ENCODE measurements at places on chromosomes 16 and 17.

GRCh38 chr16:28863929-28864793, 518 bp downstream of the SH2B1 start:
- peak overlapping the region; percentile 91 for H3K27ac ChIP-seq
- no peak for DNase-seq
- peaks cover 9% of the 10 kb centered on the region for H3K36me3 ChIP-seq
- H3K4me3 ChIP-seq, result peak overlapping the region; percentile 91
- no peaks in the 10 kb centered on the region for H3K27me3 ChIP-seq

DNA sequence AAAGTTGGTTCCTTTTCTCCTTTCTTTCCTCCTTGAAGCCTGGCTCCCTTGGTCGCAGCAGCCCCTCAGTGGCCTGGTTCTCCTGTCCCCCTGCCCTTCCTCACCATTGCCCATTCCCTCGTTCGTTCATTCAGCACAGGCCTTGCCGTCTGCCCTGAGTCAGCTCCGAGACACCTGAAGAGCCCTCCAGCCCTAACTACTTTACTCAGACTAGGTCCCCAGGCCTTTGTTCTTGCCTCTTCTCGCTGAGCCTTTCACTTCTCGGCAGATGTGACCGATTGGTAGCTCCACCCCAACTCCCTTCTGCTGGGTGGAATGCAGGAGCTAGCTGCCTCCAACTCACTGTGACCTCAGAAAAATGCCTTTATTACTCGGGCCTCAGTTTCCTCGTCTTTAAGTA, 7.0 kb upstream of the ADAM11 start:
- H3K27ac ChIP-seq, result no peak overlapping the region
- peaks cover 17% of the 10 kb centered on the region for H3K36me3 ChIP-seq
- peaks cover 2% of the 10 kb centered on the region for H3K27me3 ChIP-seq
- no peak for DNase-seq
- no peaks in the 10 kb centered on the region for H3K4me1 ChIP-seq

DNA sequence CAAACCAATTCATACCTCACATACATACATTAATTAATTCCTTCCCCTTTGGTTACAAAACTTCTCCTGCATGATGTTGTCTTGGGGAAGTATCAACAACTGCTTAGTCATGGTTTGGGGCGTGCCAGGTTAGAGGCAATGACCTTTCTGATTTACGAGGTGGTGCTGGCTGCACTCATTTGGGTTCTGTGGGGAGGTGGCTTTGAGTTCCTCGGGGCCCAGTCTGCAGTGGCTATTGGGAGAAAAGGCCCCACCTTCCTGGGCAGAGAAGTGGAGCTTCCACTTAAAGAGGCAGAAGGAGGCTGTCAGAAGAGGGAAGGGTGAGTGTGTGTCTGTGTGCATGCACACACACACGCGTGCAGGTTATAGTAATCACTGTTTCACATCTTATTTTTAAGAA, 10.2 kb upstream of the ETV4 start:
- H3K4me1 ChIP-seq, result peaks cover 5% of the 10 kb centered on the region
- H3K36me3 ChIP-seq, result peaks cover 1% of the 10 kb centered on the region
- H3K4me3 ChIP-seq, result no peak overlapping the region
- DNase-seq, result no peak
- H3K27me3 ChIP-seq, result peaks cover 16% of the 10 kb centered on the region

DNA sequence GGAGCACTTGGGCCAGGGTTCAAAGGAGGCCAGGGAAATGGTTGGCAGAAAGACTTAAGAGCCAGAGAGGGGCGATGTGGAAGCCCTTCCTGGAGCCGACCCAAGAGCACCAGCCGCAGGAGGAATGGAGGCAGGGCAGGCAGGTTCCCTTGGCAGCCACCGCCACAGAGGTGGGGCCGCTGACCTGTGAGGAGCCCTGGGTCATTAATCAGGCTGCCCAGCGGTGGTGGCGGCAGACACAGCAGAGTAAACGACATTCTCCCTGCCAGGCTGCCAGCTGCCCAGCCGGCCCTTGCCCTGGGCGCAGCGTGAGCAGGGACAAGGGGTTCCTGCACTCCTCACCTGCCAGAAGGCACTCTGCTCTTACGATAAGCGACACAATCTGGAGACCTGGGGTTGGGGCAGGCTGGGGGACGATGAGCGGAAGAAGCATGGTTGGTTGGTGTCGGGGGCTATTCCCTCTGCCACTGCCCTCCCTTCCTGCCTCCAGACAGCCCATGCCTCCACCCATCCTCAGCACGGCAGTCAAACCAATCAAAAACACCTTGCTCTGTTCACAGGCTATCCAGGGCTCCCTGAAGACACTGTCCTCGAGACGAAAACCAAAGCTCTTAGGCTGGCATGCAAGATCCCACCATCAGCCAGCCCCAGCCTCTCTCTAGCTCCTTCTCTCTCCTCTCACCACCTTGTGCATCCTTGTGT, 40.9 kb downstream of the PLXDC1 start:
- no peaks in the 10 kb centered on the region for H3K4me1 ChIP-seq
- no peak overlapping the region for H3K4me3 ChIP-seq
- no peak overlapping the region for H3K27ac ChIP-seq
- H3K27me3 ChIP-seq, result peaks cover 8% of the 10 kb centered on the region

DNA sequence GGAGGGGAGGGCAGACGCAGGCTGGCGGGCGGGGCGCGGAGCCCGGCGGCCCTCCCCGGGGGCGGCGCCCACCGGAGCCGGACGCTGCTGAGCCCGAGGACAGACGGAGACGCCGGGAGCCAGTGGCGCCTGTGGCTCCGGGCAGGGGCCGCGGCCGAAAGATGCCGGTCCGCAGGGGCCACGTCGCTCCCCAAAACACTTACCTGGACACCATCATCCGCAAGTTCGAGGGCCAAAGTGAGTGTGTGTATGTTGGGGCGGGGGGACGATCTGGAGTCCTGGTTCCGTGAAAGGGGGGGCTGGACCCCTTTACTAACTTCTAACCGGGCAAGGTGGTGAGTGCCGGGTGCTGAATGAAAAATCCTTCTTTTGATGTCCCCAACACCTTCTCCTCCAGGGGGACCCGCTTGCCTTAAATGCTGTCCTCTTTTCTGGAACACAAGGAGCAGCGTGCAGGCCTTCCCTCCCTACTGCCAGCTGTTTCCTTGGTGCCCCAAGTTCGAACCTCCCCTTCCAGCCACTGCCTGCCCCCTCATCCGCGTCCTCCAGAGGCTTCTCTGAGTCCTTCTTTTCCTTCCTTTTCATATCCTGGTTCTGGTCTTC, at the start of gene KCNH6:
KCNH6 (plus strand) TSS at position 106 of the 603 bp plus-strand sequence; CDS start at position 162, 56 bp downstream.
- H3K4me3 ChIP-seq, result peak within 1 kb of the TSS; percentile 40
- no peaks in the 10 kb centered on the region for H3K36me3 ChIP-seq
- H3K27ac ChIP-seq, result no peak within 1 kb of the TSS
- peaks cover 5% of the 10 kb centered on the region for H3K4me1 ChIP-seq

DNA sequence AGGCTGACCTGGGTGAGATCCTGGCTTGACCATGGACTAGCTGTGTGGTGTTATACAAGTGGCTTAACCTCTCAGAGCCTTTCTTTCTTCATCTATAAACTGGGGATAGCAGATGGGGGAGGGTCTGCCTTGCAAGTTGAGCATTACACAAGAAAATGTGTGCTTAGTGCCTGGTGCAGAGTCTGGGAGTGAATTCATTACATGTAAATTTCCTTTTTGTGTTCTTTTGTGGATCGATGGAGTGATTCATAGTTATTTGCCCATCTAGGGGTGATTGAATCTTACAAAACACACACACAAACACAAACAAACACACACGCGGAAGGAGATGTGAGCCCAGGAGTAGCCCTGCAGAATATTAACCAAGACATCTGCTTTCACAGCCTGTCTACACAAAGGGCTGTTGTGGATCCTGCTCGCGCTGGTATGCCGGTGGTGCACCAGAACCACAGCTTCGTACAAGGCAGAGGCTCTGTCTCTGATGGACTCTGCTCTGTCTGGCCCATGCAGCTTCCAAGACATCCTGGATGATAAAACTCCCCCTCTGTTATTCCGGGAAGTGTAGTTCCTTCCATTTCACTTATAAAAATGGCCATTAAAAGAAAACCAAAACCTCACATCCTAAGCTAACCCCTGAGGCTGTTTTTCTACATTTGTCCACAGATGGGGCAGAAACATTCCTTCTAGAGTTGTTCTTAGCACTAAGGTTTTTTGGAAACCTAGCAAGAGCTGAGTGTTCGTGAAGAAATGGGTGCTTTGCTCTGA, 86.1 kb downstream of the UTP18 start:
- no peaks in the 10 kb centered on the region for H3K36me3 ChIP-seq
- H3K4me3 ChIP-seq, result no peak overlapping the region
- DNase-seq, result no peak

DNA sequence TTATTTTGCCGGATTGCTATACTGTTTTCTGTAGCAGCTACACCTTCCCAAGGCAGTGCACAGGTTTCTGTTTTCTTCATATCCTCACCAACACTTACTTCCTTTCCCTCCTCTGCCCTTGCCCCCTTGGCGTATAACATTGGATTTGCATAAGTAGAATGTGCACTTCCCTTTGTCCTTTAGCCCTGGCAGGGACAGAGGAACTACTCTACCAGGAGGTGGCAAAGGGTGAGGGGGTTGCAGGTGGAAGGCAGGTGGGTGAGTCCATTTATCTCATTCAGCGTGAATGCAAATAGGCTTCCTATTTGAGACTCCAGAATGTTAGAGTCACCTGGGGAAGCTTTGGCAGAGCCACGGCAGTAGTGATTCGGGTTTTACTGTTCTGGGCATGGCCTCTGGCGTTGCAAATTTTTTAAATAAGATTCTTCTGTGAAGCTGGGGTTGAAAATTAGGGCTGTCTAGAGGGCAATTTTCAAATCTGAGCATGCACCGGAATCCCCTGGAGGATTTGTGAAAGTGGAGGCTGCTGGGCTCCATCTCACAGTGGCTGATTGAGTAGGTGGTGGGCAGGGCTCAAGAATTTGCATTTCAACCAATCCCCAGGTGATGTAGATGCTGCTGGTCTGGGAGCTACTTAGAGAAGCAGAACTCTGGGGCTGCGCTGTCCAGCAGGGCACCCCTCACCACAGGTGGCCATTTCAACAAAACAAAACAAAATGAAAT, 84.7 kb downstream of the PLCG2 start:
- H3K4me3 ChIP-seq, result peak overlapping the region; percentile 62
- DNase-seq, result peak; percentile 53
- H3K4me1 ChIP-seq, result peaks cover 56% of the 10 kb centered on the region
- H3K27me3 ChIP-seq, result no peaks in the 10 kb centered on the region

DNA sequence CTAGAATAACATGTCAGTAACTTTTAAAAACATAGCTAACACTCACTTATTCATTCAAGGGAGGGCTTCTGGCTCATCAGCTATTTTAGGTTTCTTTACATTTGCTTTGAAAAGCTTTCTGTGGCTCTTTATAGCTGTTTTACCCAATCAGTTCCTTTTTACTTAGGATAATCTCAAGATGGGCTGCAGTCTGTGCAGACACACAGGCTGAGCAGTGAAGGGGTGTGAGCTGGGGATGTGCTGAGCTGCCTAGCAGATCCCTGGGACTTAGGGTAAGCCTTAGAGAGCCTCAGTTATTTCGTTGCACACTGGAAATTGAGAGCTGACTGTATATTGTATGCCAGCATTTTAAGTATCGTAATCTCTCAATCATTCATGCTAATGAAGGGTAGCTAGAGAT, 30.2 kb upstream of the NOL11 start:
- no peaks in the 10 kb centered on the region for H3K27me3 ChIP-seq
- H3K4me1 ChIP-seq, result no peaks in the 10 kb centered on the region
- DNase-seq, result no peak
- H3K36me3 ChIP-seq, result no peaks in the 10 kb centered on the region
- no peak overlapping the region for H3K4me3 ChIP-seq

DNA sequence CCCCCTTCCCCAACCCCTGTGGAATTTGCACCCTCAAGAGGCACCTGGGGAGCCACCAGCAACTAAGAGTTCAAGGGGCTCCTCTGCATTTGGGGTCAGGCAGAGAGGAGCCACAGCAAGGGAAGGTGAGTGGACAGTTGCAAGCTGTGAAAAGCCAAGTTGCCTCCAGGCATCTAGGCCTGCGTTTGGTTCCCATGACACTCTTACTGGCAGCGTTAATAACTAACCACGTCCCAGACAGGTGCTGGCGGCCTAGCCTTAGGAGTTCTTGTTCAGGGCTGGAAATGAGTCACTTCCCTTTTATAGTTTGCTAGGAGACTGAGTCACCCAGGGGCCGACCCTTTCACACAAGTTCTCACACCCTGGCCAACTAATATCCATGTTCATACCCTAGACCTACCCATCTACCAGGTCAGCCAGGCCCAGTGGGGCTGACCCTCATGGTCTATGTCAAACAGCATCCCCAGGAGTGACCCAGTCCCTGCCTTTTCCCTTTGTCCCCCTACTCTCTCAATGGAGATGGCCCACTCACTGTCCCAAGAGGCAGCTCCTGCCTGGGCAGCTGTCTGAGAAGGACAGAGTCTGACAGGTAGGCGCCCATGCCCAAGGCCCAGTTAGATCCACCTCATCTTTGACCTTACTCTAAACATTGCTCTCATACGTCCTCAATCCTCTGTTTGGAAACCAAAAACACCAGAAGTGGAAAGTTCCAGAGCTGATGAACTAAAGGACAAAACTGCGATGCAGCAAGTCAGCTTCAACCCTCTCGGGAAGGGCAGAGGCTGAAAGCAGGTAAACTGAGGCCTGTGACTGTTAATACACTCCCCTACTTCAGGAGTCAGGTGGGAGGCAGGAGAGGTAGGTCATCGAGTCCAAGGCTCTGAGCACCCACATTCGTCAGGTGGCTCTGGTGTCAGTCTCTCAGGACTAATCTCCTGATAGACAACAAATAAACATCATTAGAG, 300.6 kb downstream of the SOX9 start:
- H3K36me3 ChIP-seq, result peaks cover 5% of the 10 kb centered on the region
- H3K4me3 ChIP-seq, result peak overlapping the region; percentile 9
- peak overlapping the region; percentile 56 for H3K27ac ChIP-seq

DNA sequence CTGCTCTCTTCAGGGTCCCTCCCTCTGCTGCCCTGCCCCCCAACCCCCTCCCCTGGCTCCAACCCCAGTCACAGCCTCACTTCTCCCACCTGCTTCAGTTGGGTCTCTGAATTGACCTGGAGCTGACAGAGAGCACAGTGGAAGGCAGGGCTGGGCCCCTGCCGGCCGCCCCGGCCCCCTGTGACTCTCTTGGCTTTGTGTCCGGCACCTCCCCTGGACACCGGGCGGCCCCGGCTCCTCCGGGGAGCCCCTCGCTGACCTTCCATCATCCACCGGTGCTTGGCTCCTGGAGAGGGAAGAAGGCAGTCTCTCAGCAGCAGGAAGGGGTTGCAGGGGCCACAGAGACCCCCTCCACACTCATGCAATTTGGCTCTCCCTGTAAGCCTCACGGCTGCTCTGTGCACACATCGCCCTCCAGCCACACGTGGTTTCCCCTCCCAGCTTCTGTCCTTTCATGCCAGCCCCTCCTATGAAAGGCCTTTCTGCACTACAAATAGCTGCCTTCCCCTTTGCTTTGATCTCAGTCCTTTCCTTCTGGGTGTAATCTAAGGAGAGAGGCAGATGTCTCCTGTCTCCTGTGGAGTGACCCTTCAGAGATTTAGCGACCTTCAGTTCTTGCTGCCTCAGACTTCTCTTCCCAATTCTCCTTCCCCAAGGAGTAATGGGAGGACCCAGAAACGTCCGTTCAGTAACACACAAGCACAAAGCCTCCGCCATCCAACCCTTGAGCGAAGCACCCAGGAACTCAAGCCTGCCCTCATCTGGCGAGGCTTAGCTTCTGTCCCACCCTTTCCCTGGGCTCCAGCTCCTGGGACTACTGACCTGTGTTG, 8.3 kb downstream of the NKIRAS2 start:
- no peaks in the 10 kb centered on the region for H3K27me3 ChIP-seq
- peaks cover 5% of the 10 kb centered on the region for H3K4me1 ChIP-seq
- no peak overlapping the region for H3K27ac ChIP-seq
- peaks cover 3% of the 10 kb centered on the region for H3K36me3 ChIP-seq
- no peak overlapping the region for H3K4me3 ChIP-seq
- no peak for DNase-seq

All from memory B cell (primary cell).